ENCODE measurements at places on chromosomes 12 and 14.
A peak's percentile ranks its signal among the peaks of the same experiment; 100 is the strongest.

DNA sequence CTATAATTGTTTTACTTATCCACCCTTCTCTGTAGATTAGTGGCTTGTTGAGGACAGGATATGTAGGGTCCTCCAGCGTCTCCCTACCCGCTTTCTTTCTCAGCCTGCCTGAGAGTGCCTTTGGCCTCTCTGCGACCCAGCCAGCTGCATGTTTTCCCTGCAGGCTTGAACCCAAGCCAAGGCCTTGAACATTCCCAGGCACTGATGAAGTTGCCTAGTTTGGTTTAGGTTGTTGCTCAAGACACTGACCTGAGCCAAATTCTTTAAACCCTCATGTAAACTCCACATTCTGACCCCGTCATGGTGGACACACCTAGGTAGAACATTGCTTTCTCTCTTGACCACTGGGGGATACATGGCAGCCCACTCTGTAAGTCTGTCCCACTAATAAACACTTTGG, 33.4 kb upstream of the TXNRD1 start:
- DNase-seq: no peak

GRCh38 chr12:25308756-25309155, 58.0 kb upstream of the KRAS start:
- DNase-seq: no peak

DNA sequence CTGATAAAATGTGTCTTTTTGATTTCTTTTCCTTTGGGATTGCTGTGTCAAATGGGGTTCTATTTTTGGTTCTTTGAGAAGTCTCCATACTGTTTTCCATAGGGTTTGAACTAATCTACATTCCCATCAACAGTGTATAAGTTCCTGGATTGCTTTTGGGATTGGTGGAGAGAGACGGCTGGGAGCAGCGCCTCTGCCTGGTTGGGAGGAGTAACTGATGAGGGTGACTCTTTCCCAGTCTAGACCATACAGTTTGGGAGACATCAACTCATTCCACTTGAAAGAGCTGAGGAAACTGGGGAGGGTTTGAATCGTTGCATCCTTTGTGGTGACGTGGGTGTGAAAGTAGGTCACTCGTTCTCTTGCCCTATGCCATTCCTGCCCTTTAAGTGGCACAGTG, 42.3 kb upstream of the KCNA1 start:
- no peak for DNase-seq

DNA sequence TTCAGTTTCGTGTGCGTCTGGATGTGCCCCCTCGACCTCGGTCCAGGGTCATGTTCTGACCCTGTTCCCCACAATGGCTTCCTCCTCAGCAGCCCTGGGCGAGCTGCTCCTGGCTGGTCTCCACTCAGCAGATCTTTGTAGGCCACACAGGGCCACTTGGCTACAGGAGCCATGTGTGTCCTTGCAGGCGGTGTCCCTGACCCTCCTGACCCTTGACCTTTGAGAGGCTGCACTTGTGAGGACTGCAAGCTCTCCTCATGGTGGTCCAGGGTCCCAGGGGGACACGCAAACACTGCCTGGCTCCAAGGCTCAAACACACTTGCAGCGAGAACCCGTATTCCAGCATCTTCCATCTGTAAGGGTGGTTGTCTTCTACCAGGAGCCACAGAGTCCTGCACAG, 7.5 kb upstream of the SIVA1 start:
- DNase-seq: no peak

GRCh38 chr12:53984901-53985691, at the start of gene HOXC10:
Gene HOXC10, plus strand, starts transcription at chr12:53985146. Its CDS starts 114 bp downstream, at chr12:53985260.
- peak; percentile 71 for DNase-seq

- DNase-seq: no peak
These were observed 68.9 kb downstream of the TESC start for GRCh38 chr12:117030187-117030900.

GRCh38 chr14:105528586-105529318, 2.4 kb downstream of the TMEM121 start:
- DNase-seq: no peak

- DNase-seq: no peak
These were observed 33.0 kb downstream of the DBX2 start for GRCh38 chr12:45017916-45018315.

DNA sequence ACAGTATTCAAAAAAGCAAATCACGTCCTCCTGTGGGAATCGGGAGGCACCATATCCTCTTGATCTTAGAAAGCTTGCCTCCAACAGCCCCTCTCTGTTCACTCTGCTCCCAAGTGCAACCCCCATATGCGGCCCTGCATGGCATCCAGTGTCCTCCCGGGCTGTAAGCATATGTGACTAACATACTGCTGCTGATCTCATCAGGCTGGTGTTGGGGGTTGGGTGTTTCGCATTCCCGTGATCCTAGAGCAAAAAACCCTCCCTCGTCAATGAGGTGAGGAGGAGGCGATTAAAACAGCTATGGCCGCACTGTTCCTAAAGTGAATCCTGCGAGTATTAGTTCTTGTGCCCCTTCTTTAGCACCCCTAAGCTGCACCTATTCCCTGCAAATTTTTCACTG, 28.1 kb upstream of the PPM1A start:
- no peak for DNase-seq

GRCh38 chr12:104472748-104473147, 16.0 kb downstream of the CHST11 start:
- DNase-seq: no peak
